Adipose tissue (tissue), 3 donors: ENCODE measurements at places on chromosomes 1 and 21. TPM values are rescaled to one million over a fixed set of nuclear protein-coding genes. Genes with fewer than 3 reads are reported as not detected.

Gene SEC22B
- 17.2 TPM for polyA plus RNA-seq

Gene MYBPH
- not detected for polyA plus RNA-seq

Gene CRTC2
- 15.4 TPM for polyA plus RNA-seq

Gene CFAP141
- polyA plus RNA-seq: not detected

Gene LYPD8
- polyA plus RNA-seq: not detected

Gene C1QTNF12
- 3.5 TPM for polyA plus RNA-seq

Gene RGL1
- polyA plus RNA-seq: 34.4 TPM

Gene DNAJC28
- 1.3 TPM for polyA plus RNA-seq

Gene ACTL8
- not detected for polyA plus RNA-seq

Gene CYP4Z1
- polyA plus RNA-seq: 0.51 TPM

Gene LRIF1
- 3.5 TPM for polyA plus RNA-seq

Gene FAM163A
- polyA plus RNA-seq: 0.06 TPM

Gene IL10
- polyA plus RNA-seq: 15.1 TPM

Gene EVA1B
- 46.7 TPM for polyA plus RNA-seq

Gene FLG2
- 0.01 TPM for polyA plus RNA-seq

Gene S100B
- polyA plus RNA-seq: 271 TPM

Gene AMIGO1
- 3.8 TPM for polyA plus RNA-seq

Gene BNIPL
- polyA plus RNA-seq: 1.1 TPM
